Neural cell (in vitro differentiated cells): ENCODE measurements at places on chromosomes 4 and X. TPM values are rescaled to one million over a fixed set of nuclear protein-coding genes. Genes with fewer than 3 reads are reported as not detected.

Gene GAGE12E
- polyA plus RNA-seq, result not detected in 2 replicates

Gene PABPC4L
- polyA plus RNA-seq, result not detected in 2 replicates

Gene COL25A1
- polyA plus RNA-seq, result 31.9 and 32.3 TPM in 2 replicates

Gene FOXR2
- not detected in 2 replicates for polyA plus RNA-seq

Gene TLR3
- not detected in 2 replicates for polyA plus RNA-seq

Gene SSX1
- not detected in 2 replicates for polyA plus RNA-seq

Gene CXCL11
- 0.18 and 0.33 TPM in 2 replicates for polyA plus RNA-seq

Gene BMPR1B
- 1.6 and 2.5 TPM in 2 replicates for polyA plus RNA-seq

Gene GPM6B
- 205 and 212 TPM in 2 replicates for polyA plus RNA-seq

Gene MGAT4D
- polyA plus RNA-seq, result 0.05 TPM in 1 of 2 replicates, not detected in the other

Gene PI4K2B
- polyA plus RNA-seq, result 9.5 and 10.0 TPM in 2 replicates

Gene SULT1E1
- not detected in 2 replicates for polyA plus RNA-seq

Gene FRMD7
- 0.54 and 1.2 TPM in 2 replicates for polyA plus RNA-seq

Gene AREG
- polyA plus RNA-seq, result not detected in 2 replicates

Gene SLC35A2
- polyA plus RNA-seq, result 20.7 and 25.3 TPM in 2 replicates

Gene SMIM10L2A
- polyA plus RNA-seq, result 4.7 and 5.4 TPM in 2 replicates

Gene KLHL34
- not detected in 2 replicates for polyA plus RNA-seq

Gene ERVMER34-1
- polyA plus RNA-seq, result not detected in 2 replicates

Gene MAGEB17
- 0.17 TPM in 1 of 2 replicates, not detected in the other for polyA plus RNA-seq

Gene MAMLD1
- 1.4 and 2.0 TPM in 2 replicates for polyA plus RNA-seq

Gene POLA1
- polyA plus RNA-seq, result 5.8 and 6.0 TPM in 2 replicates

Gene EDA2R
- 4.9 and 6.1 TPM in 2 replicates for polyA plus RNA-seq

Gene EDNRA
- polyA plus RNA-seq, result 0.19 and 0.20 TPM in 2 replicates

Gene MUC7
- polyA plus RNA-seq, result not detected in 2 replicates

Gene SYTL5
- polyA plus RNA-seq, result 0.80 and 1.0 TPM in 2 replicates

Gene NXF2B
- polyA plus RNA-seq, result not detected in 2 replicates

Gene EVC
- polyA plus RNA-seq, result 0.48 and 0.62 TPM in 2 replicates

Gene ATXN3L
- polyA plus RNA-seq, result not detected in 2 replicates

Gene HPGD
- polyA plus RNA-seq, result 18.7 and 23.7 TPM in 2 replicates
